ENCODE measurements at places on chromosomes 12 and 14.
A peak's percentile ranks its signal among the peaks of the same experiment; 100 is the strongest.

DNA sequence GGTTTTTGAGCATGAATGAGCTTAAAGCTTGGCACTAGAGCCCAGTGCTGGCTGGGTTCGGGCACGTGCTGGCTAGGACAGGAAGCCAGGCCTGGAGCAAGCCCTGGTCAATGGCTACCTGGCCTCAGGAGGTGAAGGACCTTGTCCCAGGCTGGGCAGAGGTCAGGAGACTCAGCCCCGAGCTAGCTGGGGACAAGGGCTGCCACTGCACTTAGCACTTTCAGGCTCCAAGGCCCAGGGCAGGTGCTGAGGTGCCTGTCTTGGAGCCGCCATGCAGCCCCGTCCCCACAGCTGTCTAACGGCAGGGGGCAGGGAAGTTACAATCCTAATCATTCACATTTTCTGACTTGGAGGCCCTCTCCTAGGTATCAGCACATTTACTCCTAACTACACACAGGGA, 4.3 kb upstream of the AQP6 start:
- no peak for DNase-seq

GRCh38 chr14:51534610-51535011, 117.1 kb upstream of the FRMD6 start:
- DNase-seq: no peak

- DNase-seq: no peak
These were observed 41.6 kb downstream of the NT5DC3 start for GRCh38 chr12:103799504-103799856.

DNA sequence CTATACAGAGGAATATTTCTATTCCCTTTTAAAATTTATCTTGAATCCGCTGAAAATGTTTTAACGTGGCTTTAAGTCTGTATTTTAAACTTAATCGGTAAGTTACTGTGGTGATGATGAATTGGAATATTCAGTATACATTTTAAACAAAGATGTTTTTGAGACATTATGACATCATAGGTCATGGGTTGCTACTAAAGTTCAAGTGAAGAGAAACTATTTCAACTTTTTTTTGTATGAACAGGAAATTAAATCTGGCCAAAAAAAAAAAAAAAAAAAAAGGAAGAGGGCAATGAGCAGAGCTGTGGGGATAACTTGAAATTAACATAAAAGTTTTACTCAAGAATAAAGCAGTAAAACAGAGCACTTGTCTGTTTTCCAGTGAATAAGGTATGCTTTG, 109.0 kb downstream of the PLEKHA5 start:
- DNase-seq: no peak

GRCh38 chr12:48414021-48414420, 58.3 kb upstream of the ANP32D start:
- no peak for DNase-seq

GRCh38 chr12:121579981-121580868, 598 bp downstream of the KDM2B start:
- DNase-seq: peak; percentile 80

GRCh38 chr14:52845081-52845480, 53.7 kb upstream of the GNPNAT1 start:
- no peak for DNase-seq

GRCh38 chr12:47111392-47111778, 31.6 kb upstream of the AMIGO2 start:
- DNase-seq: no peak

GRCh38 chr12:1382826-1383225, 211.6 kb downstream of the FBXL14 start:
- no peak for DNase-seq

GRCh38 chr12:32854097-32854496, 42.5 kb downstream of the PKP2 start:
- DNase-seq: no peak

DNA sequence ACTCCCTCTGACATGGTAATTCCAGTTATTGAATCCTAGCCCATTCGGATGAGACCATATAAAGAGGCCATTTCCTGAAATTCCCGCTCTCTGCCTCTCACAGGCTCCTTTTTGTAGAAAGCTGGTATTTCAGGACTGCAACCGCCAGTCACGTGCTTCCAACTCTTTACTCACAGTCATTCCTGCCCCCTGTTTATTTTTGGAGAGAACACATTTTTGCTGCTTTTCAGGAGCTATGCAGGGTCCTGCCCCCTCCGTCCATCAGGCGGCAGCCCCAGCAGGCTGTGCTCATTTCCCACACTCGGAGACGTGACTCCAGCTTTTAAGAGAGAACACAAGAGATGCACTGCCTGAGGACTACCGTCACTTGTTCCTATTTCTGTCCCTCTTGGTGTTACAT, 26.8 kb downstream of the IFT43 start:
- DNase-seq: no peak

Measured in retina (tissue), 1 donor.